ENCODE measurements at places on chromosomes 5 and 9.
A peak's percentile ranks its signal among the peaks of the same experiment; 100 is the strongest.

DNA sequence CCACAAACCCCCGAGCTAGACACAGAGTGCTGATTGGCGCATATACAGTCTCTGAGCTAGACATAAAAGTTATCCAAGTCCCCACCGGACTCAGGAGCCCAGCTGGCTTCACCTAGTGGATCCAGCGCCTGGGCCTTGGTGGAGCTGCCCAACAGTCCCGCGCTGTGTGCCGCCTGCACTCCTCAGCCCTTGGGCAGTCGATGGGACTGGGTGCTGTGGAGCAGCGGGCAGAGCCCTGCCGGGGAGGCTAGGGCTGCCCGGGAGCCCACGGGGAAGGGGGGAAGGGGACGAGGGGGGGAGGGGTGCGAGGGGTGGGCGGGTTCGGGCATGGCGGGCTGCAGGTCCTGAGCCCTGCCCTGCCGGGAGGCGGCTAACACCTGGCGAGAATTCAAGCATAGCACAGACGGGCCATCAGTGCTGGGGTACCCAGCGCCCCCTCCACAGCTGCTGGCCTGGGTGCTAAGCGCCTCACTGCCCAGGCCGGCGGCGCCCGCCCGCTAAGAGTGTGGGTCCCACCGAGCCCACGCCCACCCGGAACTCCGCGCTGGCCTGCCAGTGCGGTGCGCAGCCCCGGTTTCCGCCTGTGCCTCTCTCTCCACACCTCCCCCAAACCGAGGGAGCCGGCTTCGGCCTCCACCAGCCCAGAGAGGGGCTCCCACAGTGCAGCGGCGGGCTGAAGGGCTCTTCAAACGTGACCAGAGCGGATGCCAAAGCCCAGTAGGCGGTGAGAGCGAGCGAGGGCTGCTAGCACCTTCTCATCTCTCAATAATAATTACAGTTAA lies 391.2 kb upstream of the NUDT12 start:
- no peak for DNase-seq

DNA sequence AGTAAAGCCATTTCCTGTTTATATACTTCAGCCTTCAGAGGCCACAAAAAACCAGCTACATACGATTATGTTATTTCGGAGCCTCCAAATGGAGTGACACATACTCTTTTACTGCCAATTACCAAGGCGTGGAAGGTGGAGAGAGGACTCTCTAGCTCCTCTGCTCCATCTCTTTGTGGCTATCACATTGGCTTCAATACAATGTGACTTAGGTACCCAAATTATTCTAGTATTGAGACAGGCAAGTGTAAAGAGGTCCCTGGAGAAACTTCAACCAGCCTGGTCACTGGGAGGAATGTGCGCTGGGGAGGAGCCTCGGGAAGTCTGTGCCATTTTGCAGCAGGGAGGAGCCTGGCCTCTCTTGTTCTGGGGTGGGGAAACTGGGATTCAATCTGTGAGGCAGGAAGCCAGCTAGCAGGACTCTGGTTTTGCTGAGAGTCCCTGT lies 85.8 kb upstream of the TAS2R1 start:
- no peak for DNase-seq

DNA sequence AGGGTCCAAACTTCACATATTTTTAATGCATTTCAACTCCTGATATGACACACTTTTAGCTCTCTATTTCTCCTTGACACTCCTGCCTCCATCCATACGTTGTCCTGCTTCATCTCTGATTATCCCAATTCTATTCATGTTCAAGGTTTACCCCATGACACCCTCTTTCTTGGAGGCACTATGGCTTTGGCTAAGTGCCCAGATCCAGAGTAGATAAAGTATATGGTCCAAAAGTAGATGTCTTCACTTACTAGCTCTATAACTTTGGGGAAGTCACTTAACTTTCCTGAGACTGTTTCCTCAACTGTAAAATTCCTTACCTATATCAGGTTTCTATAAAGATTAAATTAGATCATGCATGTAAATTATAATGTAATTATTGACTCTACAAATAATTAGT lies 36.1 kb downstream of the SLC22A5 start:
- no peak for DNase-seq

GRCh38 chr9:137703842-137704508 lies 85.2 kb downstream of the EHMT1 start:
- no peak for DNase-seq

DNA sequence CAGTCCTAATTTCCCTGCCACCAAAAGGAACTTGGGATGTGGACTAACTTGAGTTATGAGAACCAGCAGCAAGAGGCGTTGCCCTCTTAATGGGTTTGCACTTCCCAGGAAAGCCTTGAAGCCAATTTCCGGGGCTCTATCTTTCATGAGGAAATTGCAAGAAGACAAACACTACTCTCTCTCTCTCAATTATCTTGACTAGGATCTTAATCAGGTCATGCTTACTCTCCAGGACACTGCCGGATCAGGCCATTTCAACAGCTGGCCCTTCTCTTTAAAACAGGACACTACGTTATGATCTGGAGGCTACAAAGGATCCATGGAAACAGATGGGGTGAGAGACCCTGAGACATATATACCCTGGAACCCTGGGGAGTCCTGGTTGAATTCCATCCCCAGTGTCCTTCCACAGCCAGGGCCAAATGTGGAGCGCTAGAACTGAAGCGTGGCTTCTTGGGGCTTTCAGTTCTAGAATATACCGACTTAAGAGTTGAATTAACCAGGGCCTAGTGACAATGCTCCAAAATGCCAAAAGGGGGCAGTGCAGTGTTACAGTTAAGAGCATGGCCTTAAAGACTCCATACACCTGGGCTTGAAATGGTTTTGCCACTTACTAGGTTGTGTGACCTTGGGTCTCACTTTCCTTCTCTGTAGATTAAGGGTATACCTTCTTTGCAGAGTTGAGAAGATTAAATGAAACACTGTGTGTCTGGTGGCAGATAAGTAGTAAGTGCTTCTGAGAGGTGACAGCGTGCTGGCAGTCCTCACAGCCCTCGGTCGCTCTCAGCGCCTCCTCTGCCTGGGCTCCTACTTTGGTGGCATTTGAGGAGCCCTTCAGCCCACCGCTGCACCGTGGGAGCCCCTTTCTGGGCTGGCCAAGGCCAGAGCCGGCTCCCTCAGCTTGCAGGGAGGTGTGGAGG lies 21.1 kb downstream of the FAM219A start:
- peak; percentile 14 for DNase-seq

DNA sequence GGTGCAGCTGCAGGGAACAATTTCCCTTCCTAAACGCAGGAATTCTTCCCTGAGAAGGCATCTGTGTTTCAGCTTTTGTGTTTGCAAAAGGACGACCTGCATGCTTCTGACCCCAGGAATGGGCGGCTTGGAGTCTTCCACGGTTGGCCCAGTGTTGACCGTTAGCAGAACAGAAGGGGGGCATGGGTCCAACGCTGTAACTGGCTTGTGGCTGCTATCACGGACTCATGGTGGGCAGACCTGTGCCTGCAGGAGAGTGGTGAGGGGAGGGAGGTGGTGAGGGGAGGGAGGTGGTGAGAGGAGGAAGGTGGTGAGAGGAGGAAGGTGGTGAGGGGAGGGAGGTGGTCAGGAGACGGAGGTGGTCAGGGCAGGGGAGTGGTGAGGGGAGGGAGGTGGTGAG lies 388.6 kb upstream of the IRX4 start:
- DNase-seq, result no peak

GRCh38 chr5:169024421-169024820 lies 276.5 kb downstream of the SLIT3 start:
- DNase-seq, result no peak

GRCh38 chr5:158277276-158277675 lies 418.3 kb upstream of the CLINT1 start:
- DNase-seq, result no peak

GRCh38 chr9:126678989-126679388 lies 65.3 kb downstream of the LMX1B start:
- no peak for DNase-seq

DNA sequence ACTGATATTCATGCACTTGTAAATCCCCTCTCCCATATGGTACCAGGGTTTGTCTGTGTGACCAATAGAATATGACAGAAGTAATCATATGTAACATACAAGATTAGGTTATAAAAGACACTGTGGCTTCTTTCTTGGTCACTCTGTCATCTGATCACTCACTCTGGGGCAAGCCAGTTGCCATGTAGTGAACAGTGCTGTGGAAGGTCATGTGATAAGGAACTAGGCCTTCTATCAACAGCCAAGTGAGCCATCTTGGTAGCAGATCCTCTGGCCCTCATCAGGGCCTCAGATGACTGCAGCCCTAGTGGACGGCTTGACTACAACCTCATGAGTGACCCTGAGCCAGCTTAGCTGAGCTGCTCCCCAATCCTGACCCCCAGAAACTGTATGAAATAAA lies 30.0 kb upstream of the MATR3 start:
- DNase-seq, result no peak

- DNase-seq, result no peak
Observed at GRCh38 chr5:123033157-123033671, 3.3 kb downstream of the PPIC start.

GRCh38 chr5:55973296-55973695 lies 21.5 kb downstream of the IL6ST start:
- DNase-seq, result no peak

DNA sequence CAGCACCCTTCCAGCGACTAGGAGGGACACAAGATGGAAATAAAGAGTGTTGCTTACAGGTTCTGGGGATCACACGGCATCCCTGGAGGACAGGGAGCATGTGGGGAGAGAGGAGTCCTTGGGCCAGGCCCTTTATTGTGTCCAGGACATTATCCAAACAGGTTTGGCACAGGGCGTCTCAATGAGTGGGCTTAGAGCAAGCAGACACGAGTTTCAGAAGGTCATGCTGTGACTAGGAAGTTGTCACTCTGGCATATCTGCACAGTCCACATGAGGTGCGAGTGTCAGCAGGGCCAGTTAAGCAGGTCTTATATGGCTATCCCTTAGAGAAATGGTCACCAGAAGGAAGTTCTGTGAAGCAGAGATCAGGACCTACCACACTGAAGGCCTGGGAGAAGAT lies 174.5 kb upstream of the OTULINL start:
- no peak for DNase-seq

GRCh38 chr5:178107756-178108310 lies 5.5 kb upstream of the N4BP3 start:
- no peak for DNase-seq

DNA sequence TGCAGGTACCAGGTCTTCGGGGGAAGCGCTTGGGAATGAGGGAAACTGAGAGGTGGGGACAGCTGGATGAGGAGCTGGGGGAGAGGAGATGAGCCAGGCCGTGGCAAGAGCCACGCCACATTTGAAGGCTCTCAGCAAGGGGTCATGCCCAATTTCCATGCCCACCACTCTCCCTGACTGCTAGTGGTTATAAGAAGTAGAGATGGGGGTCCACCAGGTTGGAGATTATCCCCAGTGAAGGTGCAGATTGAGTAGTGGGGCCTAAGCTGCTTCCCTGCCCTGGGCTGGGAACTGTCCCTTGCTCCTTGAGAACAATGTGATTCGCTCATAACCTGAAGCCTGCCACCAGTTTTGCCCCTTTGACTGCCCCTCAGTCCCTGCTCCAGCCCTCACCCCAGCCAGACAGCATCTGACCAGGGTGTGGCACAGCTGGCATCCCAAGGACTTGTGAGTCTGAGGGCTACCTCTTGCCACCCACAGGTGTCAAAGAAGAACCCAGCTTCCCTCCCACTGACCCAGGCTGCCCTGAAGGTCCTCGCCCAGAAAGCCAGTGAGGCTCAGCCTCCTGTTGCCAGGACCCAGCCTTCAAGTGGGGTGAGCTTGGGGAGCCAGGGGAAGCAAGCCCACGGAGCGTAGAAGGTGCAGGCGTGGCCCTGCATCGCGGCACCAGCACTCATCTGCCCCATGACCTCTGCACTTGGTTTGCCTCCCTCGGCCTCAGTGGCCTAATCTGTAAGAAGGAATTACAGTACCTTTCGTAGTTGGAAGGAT lies 21.5 kb downstream of the CD74 start:
- no peak for DNase-seq

DNA sequence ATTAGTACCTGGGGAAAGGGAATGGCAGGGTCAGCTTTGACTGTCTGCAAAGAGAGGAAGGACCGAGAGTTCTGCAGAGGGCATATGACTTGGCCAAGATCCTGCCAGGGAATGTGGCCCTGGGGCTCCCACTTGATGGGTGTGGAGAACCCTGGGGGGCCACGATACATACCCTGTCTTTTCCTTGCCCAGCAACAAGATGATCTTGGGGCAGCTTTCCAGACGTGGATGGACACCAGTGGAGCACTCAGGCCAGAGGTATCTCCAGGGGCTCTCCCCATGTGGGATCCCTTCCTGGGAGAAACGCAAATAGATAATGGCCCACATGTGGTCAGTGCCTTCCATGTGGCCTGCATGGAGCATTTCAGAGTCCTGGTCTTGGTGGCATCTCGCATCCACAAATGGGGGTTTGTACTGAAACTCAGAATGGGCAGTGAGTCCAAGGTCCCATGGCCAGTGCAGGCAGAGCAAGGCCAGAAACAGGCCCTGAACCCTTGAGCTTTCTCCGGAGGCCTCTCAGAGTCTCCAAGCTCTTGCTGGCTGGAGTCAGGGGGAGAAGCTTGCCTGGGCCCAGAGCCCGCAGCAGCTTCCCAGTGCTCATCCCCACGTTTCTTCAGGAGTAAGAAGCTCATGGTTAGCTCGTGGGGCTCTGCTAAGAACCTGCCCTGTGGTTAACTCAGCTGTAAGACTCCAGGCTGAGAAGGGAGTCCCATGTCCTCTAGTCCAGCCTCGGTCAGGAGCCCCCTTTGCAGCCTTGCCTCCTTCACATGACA lies 18.3 kb upstream of the ORM1 start:
- DNase-seq, result no peak

GRCh38 chr9:116208417-116209232 lies 55.0 kb downstream of the PAPPA start:
- DNase-seq, result no peak

DNA sequence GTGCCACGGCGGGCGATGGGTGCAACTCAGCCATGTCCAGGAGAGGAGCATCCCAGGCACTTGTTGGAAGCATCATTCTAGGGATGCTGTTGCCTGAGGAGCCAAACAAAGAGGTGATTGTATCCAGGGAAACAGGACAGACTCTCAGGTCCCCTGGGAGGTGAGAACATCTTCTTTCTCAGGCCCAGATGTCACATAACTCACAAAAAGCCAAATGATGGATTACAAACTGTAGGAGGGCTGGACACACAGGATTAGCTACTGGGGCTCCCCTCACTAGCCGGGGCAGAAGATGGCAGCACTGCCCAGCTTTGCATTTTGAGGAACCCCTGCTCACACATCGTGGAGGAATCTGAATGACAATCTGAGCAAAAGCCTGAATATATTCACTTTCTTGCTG lies 64.7 kb upstream of the NFIL3 start:
- DNase-seq, result no peak

DNA sequence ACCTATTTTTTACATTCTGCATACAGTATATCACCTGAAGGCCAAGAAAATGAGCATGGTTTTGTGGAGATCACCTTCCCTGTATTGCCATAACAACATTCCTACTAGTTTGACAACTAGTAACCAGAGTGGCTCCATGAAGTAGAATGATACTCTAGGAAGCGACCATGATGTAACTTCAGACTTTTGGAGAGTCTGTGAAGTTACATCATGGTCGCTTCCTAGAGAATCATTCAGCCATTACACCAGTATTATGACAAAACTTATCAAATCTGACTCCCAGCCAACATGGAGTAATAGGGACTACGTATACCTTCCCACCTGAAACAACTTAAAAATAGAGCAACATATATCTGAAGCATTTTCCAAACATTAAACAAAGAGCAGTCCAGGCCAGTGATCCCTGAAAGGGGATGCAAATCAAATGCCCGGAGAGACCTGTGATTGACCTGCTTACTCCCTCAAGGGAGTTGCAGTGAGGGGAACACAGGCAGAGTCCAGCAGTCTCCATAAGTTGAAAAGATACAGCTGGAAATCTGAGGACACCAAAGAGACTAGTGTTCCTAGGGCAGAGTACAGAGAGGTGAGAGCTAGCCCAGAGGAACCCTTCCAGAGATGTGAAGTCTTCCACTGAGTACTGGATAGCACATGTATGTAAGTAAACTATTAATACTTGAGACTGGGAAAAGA lies 7.8 kb downstream of the ECM2 start:
- DNase-seq, result no peak

- no peak for DNase-seq
Observed at GRCh38 chr5:113612060-113612496, 98.6 kb downstream of the YTHDC2 start.
